ENCODE measurements at places on chromosomes 12 and 14.
A peak's percentile ranks its signal among the peaks of the same experiment; 100 is the strongest.

- H3K27me3 ChIP-seq = no peaks in the 10 kb centered on the region
- no peak overlapping the region for H3K4me3 ChIP-seq
- H3K27ac ChIP-seq = no peak overlapping the region
- no peaks in the 10 kb centered on the region for H3K36me3 ChIP-seq
- no peak for DNase-seq
- H3K4me1 ChIP-seq = no peaks in the 10 kb centered on the region
These were observed 54.3 kb downstream of the CCDC85C start for GRCh38 chr14:99549684-99550083.

DNA sequence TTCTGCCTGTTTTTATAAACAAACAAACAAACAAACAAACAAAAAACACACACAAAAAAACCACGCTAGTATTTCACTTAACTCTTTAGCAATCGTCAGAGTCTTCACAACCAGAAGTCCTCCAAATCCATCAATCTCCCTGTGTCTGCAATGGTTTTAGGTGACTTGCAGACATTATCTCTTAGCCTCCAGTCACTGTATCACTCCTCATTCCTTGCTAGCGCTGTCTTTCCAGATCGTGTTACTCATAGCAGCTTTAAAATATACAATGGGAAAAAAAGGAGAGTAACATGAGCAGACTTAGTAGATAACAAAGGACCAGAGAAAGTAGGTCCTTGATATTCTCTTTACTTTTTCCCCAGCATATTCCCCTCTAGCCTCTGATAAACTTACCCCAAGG is 15.5 kb upstream of the ETNK1 start:
- no peaks in the 10 kb centered on the region for H3K27me3 ChIP-seq
- H3K27ac ChIP-seq = no peak overlapping the region
- no peak overlapping the region for H3K4me3 ChIP-seq
- no peak for DNase-seq
- H3K4me1 ChIP-seq = no peaks in the 10 kb centered on the region

DNA sequence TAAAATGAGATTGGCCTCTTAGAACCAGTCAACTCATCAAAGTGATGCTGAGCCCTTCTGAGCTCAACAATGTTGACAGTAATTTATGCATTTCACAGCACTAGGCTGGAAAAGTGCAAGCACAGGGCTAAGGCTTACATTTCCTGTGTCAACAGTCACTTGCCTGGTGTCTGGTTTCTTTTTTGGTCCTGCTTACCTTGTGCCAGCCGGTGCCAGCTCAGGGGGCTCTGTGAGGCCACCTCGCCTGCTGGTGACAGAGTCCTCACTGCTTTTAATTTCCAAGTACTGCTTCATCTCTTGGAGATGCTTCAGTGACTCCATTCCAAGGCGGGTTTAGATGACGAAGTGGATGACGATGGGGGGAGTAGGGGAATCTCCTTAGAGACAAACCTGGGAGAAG is 53.1 kb upstream of the KCNA1 start:
- no peaks in the 10 kb centered on the region for H3K27me3 ChIP-seq
- no peaks in the 10 kb centered on the region for H3K36me3 ChIP-seq
- H3K27ac ChIP-seq = no peak overlapping the region
- H3K4me3 ChIP-seq = no peak overlapping the region

DNA sequence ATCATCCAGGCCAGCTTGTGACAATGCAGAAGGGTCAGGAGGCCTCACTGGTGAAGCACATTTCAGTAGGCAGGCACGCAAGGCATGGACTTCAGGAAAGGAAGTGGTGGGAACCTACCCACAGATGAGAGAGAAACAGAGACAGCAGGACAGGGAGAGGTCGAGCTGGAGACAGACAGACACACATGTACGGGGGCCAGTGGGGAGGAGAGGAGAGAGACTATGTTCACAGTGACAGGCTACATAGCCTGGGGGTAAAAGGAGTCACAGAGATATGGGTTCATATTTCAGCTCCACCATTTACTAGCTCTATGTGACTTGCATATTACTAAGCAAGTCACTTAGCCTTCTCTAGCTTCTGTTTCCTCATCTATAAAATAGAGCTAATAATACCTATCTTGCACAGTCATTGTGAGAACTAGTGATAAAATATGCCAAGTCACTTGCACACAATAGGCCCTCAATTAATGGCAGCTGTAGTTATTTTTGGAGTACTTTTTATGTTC is 91.1 kb upstream of the FUT8 start:
- H3K4me3 ChIP-seq = no peak overlapping the region
- peak overlapping the region; percentile 6 for H3K27ac ChIP-seq
- H3K36me3 ChIP-seq = no peaks in the 10 kb centered on the region
- no peaks in the 10 kb centered on the region for H3K27me3 ChIP-seq

GRCh38 chr12:180445-180844 is 33.5 kb downstream of the SLC6A12 start:
- peak; percentile 83 for DNase-seq
- H3K27me3 ChIP-seq = no peaks in the 10 kb centered on the region
- peaks cover 20% of the 10 kb centered on the region for H3K4me1 ChIP-seq
- no peaks in the 10 kb centered on the region for H3K36me3 ChIP-seq

- no peaks in the 10 kb centered on the region for H3K36me3 ChIP-seq
- no peak overlapping the region for H3K27ac ChIP-seq
- no peak overlapping the region for H3K4me3 ChIP-seq
- no peaks in the 10 kb centered on the region for H3K27me3 ChIP-seq
These were observed 28.6 kb upstream of the CEBPE start for GRCh38 chr14:23147676-23148075.

DNA sequence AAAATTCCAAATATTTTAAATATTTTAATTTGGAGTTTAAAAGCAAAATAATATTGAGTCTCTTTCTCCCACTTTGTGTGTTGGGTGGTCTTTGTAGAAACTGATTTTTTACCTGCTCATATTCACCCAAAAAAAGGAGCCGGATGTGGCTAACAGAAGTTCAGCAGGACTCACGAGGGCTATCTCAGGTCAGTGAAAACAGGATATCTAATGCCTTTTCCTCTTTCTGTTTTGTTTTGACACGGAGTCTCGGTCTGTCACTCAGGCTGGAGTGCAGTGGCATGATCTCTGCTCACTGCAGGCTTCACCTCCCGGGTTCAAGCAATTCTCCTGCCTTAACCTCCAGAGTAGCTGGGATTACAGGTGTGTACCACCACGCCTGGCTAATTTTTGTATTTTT is 30.8 kb downstream of the COA8 start:
- no peaks in the 10 kb centered on the region for H3K36me3 ChIP-seq
- peak overlapping the region; percentile 29 for H3K27ac ChIP-seq
- peak overlapping the region; percentile 27 for H3K4me3 ChIP-seq
- DNase-seq = peak; percentile 65
- H3K27me3 ChIP-seq = no peaks in the 10 kb centered on the region
- no peaks in the 10 kb centered on the region for H3K4me1 ChIP-seq

DNA sequence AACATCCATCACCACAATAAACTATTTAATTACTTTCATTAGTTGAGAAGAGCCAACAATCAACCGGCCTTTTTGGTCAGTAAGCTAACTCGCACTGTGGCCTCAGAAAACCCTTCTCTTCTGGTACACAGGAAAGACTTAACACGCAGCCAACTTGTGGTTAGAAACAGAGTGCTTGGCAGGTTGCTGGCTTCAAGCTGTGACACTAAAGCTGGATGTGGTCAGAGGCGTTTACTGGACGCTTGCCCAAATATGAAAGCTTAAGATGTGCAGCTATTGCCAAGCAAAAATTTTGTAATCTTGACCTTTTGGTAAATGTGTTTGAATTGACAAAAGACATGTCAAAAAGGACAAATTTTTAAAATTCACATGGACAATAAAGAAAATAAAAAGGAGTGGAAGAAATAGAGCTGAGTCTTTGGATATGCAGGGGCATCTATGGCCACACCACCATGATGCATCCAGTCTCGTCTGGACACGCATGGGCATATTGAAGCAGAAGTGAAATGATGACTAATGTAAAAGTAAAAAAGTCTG is 2.6 kb upstream of the KLRK1 start:
- DNase-seq = peak; percentile 27
- no peak overlapping the region for H3K4me3 ChIP-seq
- no peak overlapping the region for H3K27ac ChIP-seq
- no peaks in the 10 kb centered on the region for H3K36me3 ChIP-seq
- no peaks in the 10 kb centered on the region for H3K4me1 ChIP-seq

- H3K4me1 ChIP-seq = no peaks in the 10 kb centered on the region
- no peak overlapping the region for H3K27ac ChIP-seq
- no peak for DNase-seq
- H3K4me3 ChIP-seq = no peak overlapping the region
These were observed 9.4 kb upstream of the GPR132 start for GRCh38 chr14:105074601-105075053.

DNA sequence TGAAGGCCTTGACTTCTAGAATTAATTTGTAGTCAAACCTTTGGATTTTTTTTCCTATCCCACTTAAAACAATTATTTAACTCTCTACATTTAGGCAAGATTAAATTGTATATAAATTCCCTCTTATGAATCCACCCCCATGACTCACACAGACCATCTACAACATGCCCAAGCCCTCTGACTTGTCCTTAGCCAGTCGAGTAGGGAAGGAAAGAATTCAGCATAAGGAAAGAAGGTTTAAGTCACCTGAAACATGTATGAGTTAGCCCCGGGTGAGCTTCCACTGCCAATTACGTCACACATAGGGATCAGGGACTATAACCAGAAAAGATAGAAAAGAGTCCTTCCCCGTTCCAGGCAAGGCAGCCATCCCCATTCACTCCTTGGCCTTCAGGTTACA is 14.9 kb upstream of the RESF1 start:
- H3K4me3 ChIP-seq = no peak overlapping the region
- no peaks in the 10 kb centered on the region for H3K27me3 ChIP-seq
- H3K4me1 ChIP-seq = no peaks in the 10 kb centered on the region
- H3K36me3 ChIP-seq = no peaks in the 10 kb centered on the region

GRCh38 chr14:71645656-71646055 is 286.6 kb upstream of the RGS6 start:
- H3K4me1 ChIP-seq = no peaks in the 10 kb centered on the region
- no peaks in the 10 kb centered on the region for H3K36me3 ChIP-seq
- H3K4me3 ChIP-seq = no peak overlapping the region
- DNase-seq = no peak
- no peaks in the 10 kb centered on the region for H3K27me3 ChIP-seq

DNA sequence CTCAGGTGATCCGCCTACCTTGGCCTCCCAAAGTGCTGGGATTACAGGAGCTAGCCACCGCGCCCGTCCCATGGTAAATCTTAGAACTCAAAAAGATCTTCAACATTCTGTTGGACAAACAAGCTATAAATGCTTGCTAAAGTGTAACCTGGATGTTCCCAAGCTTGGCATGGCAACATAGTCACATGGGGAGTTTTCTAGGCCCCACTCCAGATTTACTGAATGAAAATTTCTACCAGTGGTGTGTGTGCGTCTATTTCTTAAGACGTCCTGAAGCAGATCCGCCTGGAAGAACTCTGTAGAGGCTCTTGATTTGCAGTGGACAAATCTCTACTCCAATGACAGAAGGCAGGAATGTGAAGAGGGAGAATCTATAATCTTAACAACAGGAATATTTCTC is 59.9 kb downstream of the ZFYVE21 start:
- H3K27me3 ChIP-seq = no peaks in the 10 kb centered on the region
- H3K36me3 ChIP-seq = no peaks in the 10 kb centered on the region
- no peak for DNase-seq
- H3K4me1 ChIP-seq = no peaks in the 10 kb centered on the region
- H3K27ac ChIP-seq = no peak overlapping the region

DNA sequence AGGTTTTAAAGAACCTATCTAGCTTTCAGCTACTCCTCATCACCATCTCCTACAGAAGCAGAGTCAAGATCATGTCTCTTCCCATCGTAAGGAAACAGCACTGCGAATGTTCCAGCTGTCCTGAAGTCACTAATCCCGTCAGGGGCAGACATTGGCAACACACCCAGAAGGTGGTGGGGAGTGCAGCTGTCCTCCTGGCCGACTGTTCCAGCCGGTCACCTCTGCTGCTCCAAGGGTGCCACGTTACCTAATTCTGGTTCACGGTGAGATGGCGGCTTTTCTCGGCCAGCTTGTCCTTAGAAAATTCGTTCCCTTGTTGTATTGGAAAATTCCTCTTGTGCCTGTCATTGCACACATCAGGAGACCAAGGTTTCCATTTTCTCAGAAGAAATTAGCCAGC is 196.2 kb downstream of the ZFP36L1 start:
- no peak overlapping the region for H3K4me3 ChIP-seq
- H3K27ac ChIP-seq = no peak overlapping the region
- H3K4me1 ChIP-seq = no peaks in the 10 kb centered on the region
- no peaks in the 10 kb centered on the region for H3K36me3 ChIP-seq

- no peaks in the 10 kb centered on the region for H3K36me3 ChIP-seq
- no peak for DNase-seq
- no peaks in the 10 kb centered on the region for H3K27me3 ChIP-seq
- no peak overlapping the region for H3K27ac ChIP-seq
- peak overlapping the region; percentile 74 for H3K4me3 ChIP-seq
- H3K4me1 ChIP-seq = no peaks in the 10 kb centered on the region
These were observed 891 bp downstream of the RPS6KL1 start for GRCh38 chr14:74921987-74922751.

GRCh38 chr12:48878548-48878947 is 12.9 kb upstream of the RND1 start:
- H3K4me1 ChIP-seq = no peaks in the 10 kb centered on the region
- no peak for DNase-seq
- H3K27ac ChIP-seq = no peak overlapping the region
- peaks cover 8% of the 10 kb centered on the region for H3K27me3 ChIP-seq

GRCh38 chr14:102140750-102141145 is 1.1 kb downstream of the WDR20 start:
- no peaks in the 10 kb centered on the region for H3K36me3 ChIP-seq
- H3K27me3 ChIP-seq = no peaks in the 10 kb centered on the region
- DNase-seq = no peak
- H3K4me1 ChIP-seq = no peaks in the 10 kb centered on the region
- H3K4me3 ChIP-seq = peak overlapping the region; percentile 83

GRCh38 chr12:106814714-106815113 is 40.2 kb downstream of the RIC8B start:
- no peak overlapping the region for H3K27ac ChIP-seq
- no peaks in the 10 kb centered on the region for H3K36me3 ChIP-seq
- DNase-seq = no peak
- H3K4me3 ChIP-seq = no peak overlapping the region
- no peaks in the 10 kb centered on the region for H3K27me3 ChIP-seq
- H3K4me1 ChIP-seq = no peaks in the 10 kb centered on the region

DNA sequence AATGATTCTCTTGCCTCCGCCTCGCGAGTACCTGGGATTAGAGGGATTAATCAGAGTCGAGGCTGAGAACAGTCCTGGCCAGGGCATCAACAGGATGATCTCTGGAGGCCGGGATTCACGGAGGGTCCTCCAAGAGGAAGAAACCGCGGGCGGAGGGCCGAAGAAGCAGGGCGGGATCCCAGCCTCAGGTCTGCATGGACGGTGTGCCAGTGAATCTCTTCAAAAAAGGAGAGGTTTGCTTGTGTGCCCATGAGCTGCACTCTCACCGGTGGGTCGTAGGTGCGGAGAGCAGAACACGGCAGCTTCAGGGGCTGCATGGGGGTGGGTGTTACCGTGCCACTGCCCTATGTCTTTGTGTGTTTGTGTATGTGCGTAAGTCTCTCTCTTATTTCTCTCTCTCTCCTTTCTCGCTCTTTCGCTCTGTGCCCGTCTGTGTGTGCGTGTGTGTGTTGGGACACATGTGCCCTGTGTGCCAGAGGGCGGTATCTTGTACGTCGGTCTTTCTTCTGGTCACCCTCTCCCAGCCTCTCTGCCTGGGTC is 768.2 kb upstream of the ALG10B start:
- no peaks in the 10 kb centered on the region for H3K4me1 ChIP-seq
- no peak overlapping the region for H3K27ac ChIP-seq
- no peaks in the 10 kb centered on the region for H3K27me3 ChIP-seq
- no peak overlapping the region for H3K4me3 ChIP-seq
- no peaks in the 10 kb centered on the region for H3K36me3 ChIP-seq
- DNase-seq = no peak

GRCh38 chr12:123655420-123655819 is 15.5 kb upstream of the TCTN2 start:
- no peak overlapping the region for H3K4me3 ChIP-seq
- no peak for DNase-seq
- H3K36me3 ChIP-seq = no peaks in the 10 kb centered on the region
- no peak overlapping the region for H3K27ac ChIP-seq
- H3K27me3 ChIP-seq = no peaks in the 10 kb centered on the region
- no peaks in the 10 kb centered on the region for H3K4me1 ChIP-seq
